NCI-H748 treated with DMSO at 0.1 percent for 48 hours (cell line): ENCODE measurements at places on chromosomes 2 and 18.

DNA sequence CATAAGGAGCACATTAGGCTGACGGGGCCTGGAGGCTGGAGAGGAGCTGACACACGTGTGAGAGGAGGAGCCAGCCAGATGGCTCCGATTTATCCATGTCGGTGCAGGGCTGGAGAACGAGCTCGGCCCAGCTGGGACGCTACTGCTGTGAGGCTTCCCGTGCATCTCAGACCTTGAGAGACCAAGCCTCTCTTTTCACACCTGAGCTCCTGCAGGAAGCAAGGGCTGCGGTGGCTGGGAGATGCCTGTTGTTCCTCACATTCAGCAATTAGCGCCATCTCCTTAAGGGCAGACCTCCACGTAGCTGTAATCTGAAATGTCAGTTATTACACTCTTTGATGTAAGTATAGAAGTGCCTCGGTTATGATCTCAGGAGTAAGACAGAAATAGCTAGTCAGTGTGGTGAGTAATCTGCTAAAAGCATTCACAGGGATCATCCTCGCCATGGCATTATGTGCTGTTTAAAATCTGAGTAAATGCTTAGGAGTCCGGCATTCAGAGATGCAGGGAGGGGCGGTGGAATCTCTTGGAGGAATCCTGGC, 107.9 kb downstream of the PRKCE start:
- no peak for DNase-seq

GRCh38 chr2:65134158-65134557, 4.3 kb upstream of the RAB1A start:
- DNase-seq: no peak

GRCh38 chr2:242035858-242036652, 166.5 kb downstream of the RTP5 start:
- DNase-seq: no peak

GRCh38 chr2:50484371-50484770, 547.6 kb downstream of the NRXN1 start:
- DNase-seq: no peak

DNA sequence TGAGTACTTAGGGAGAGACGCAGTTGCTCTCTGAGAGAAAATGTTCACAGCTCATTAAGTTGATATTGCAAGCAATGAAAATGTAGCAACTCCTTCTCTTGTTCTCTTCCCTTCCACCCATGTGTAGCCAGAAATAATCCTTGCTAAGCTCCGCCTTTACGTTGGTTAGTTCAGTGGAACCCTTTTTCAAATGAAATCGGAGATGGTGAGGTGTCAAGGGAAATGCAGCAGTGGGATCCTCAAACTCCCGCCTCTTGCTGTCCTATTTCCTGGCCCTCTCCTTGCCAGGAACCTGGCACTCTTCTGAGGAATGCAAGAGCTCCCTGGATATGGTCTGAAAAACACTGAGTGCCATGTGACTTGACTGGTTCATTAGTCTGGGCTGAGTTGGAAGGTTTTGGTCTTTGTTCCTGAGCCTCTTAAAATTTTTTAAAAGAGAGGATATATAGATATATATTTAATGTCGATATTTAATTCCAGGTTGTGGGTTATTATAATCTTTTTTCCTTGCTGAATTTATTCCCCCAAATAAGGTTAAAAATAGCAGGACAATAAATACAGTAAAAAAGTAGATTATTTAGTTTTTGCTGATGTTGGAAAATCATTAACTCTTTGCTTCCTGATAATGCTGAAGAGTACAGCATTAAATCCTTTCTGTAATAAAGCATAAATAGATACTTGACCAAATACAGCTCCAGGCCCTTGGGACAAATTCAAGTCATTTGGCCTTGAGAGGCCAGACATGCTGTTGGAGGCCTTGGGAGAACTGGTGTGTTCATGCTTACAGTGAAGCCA, 116.2 kb downstream of the EML6 start:
- DNase-seq: no peak

GRCh38 chr2:216717491-216717901, 22.1 kb upstream of the IGFBP5 start:
- DNase-seq: no peak

DNA sequence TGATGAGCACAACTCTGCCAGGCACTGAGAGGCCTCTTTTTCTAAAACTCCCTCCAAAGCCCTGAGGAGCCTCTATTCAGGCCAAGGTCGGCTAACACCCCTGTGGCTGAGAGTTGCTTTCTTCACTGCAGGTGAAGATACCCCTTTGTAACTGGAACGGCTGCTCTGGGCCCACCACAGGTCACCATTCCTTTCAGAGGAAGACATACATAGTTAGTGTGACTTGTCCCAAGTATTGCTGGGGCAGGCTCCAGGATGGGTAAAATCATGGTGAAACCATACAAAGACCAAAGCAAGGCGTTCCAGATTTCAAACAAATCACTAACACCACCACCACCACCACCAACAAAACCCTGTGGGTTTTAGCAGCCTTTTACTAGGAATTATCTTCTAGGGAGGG, 36.8 kb downstream of the CHST10 start:
- no peak for DNase-seq
